ENCODE measurements at places on chromosomes 1 and 21.

- DNase-seq, result no peak
Measured at GRCh38 chr1:182003953-182004586, 57.4 kb downstream of the ZNF648 start.

- DNase-seq, result no peak
Measured at GRCh38 chr1:208048904-208049303, 138.0 kb upstream of the CD34 start.

DNA sequence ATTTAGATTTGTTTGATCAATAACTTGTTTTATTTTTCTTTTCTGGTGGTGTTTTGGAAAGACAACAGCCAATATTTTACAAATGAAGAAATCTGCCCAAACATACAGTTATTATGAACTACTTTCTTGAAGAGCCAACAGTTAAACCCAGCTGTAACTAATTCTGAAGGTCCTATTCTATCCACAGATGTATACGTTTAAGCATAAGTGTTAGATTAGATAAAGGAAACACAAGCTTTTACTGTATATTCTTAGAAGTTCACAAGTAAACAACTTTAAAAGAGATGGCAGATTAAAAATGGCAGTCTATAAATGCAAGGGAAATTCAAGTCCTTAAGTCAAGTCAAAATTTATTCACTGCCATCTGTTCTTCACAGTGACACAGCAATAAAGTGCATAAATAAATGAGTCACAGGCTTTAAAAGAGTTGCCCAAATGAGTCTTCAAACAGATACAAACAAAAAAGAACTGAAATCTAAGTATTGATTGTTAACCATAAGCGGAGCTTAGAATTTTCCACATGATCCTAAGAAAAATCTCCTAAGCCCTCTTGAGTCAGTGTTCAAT lies 49.9 kb upstream of the KCNH1 start:
- no peak for DNase-seq

DNA sequence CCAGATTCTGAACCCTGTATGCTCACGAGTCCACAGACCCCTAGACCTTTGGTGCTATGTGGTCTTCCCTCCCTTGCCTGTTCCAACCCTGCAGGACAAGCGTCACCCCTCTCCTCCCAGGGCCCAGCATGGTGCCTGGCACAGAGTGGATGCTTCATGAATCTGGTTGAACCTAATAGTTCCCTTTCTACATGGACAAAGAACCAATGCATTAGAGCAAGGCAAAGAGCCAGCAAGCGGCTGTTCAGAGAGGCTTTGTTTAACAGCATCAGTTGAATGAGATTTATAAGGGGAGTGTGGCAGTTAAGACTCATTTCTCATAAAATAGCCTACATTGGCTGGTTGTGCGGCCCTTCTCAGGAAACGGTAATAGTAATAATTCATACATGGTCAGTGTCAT lies 14.9 kb downstream of the SLC26A9 start:
- DNase-seq, result no peak

- DNase-seq, result no peak
Measured at GRCh38 chr1:109391626-109392025, 6.1 kb downstream of the SORT1 start.

GRCh38 chr1:240496941-240497340 lies 115.0 kb downstream of the GREM2 start:
- no peak for DNase-seq

- DNase-seq, result no peak
Measured at GRCh38 chr21:35981514-35982070, 78.7 kb downstream of the SETD4 start.

- DNase-seq, result no peak
Measured at GRCh38 chr1:118302145-118302544, 117.1 kb upstream of the SPAG17 start.

GRCh38 chr1:194289569-194290266 lies 1103.3 kb upstream of the B3GALT2 start:
- no peak for DNase-seq

DNA sequence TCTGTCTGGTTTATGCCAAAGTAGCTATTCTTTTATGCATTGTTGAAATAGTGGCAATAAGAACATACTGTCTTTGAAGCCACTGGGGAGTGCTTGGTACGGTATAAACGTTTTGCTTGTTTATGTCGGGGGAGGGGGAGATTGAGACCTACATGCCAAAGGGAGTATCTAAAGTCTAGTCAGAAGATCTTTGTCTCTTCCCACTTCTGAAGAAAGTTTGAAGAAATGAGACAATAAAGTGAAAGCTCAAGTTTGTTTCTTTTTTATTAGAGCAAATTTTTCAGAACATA lies 6.8 kb downstream of the AKIRIN1 start:
- no peak for DNase-seq

DNA sequence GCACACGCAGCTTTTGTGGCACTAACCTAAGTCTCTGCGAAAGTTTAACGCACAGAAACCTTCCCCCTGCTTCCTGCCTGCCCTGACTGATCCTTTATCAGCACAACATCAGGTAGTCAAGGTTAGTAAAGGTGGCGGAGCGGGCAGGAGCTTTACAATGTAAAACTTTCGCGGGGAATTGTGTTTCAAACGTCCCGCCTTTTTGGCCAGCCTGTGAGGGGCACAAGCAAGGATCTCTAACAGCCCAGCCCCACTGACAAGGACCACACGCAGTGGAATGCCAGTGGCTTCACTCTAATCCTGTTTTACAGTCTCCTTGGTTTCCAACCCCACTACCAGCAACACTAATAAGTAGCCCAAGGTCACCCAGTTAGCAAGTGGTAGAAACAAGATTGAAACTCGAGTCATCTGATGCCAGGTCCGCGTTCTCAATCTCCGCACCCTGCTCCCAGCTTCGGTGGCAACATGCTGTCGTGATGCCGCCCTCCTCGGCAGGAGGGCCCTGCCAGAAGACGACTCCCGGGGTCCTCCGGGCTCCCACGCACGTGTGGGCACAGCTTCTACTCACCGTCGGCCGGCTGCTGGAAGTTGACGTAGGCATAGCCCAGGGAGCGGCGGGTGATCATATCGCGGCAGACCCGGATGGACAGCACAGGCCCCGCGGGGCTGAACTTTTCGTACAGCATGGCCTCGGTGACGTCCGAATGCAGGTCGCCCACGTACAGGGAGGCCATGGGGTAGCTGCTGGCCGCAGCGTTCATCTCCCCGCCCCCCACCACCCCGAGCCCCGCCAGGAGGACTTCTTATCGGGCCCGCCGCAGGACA lies 1.2 kb downstream of the PABPC4 start:
- peak; percentile 29 for DNase-seq

Measured in hindlimb muscle (tissue), 1 donor.